ENCODE measurements at places on chromosomes 6 and 20. TPM values are rescaled to one million over a fixed set of nuclear protein-coding genes. Genes with fewer than 3 reads are reported as not detected.

The GGTLC1 gene
- not detected for total RNA-seq

The DCDC2 gene
- total RNA-seq: not detected

The BNIP5 gene
- total RNA-seq: not detected

The LTB gene
- 767 TPM for total RNA-seq

The FAM209B gene
- total RNA-seq: 1.5 TPM
